ENCODE measurements at places on chromosomes 2 and 18.
A peak's percentile ranks its signal among the peaks of the same experiment; 100 is the strongest.

DNA sequence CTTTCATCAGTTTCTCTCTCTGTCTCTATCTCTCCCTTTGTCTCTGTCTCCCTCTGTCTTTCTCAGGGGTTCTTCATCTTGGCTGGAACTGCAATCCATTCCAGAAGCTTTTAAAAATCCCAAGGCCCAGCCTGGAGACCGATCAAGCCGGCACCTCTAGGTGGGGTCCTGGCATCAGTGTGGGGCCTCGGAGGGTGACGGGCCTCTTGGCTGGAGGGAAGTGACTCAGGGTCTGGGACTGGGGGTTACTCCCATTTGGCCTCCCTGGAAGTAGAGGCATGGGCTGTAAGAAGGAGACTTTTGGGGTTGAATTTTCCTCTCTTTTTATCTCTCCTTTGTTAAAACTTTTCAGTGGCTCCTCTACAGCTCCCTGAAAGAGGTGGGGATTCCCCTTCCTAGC lies 52.8 kb upstream of the OTOF start:
- DNase-seq: no peak

DNA sequence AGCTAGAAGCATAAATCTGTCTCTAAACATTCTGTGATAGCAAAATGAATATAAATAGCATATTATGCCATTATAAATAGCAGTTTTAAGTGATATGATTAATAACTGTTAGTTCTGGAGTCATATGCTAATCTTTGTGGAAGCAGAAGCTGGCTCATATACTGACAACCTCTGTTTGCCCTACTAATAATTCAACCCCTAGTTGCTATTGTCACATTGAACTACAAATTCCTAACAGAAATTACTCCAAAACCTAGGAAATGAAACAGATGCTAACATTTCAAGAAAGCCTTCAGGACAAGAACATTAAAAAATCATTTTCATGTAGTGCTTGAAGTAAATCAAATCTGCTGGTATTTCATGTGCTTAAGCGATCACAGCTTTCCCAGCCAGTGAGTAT lies 28.2 kb downstream of the CALCRL start:
- no peak for DNase-seq

- DNase-seq: no peak
These were observed 4.9 kb upstream of the LBH start for GRCh38 chr2:30226144-30227032.

- no peak for DNase-seq
These were observed 143.5 kb upstream of the TPO start for GRCh38 chr2:1269812-1270211.

- no peak for DNase-seq
These were observed 314.7 kb downstream of the TXNL1 start for GRCh38 chr18:56323673-56324072.

- DNase-seq: no peak
These were observed 184.1 kb downstream of the ACKR3 start for GRCh38 chr2:236753606-236754270.

DNA sequence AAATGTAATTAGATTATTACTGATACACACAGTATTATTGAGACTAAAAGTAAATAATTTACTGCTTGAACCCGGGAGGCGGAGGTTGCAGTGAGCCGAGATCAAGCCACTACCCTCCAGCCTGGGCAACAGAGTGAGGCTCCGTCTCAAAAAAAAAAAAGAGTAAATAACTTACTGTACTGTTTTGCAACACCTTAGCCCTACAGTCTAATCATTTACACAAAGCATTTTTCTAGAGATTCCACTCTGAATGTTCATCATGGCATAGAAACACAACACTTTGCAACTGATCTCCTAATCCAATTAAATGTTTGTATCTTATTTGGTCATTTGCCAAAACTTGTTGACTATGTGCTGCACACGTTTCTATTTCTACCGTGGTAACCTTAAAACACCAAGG lies 23.4 kb upstream of the RMP24 start:
- DNase-seq: no peak

GRCh38 chr2:234191819-234192407 lies 141.4 kb downstream of the SPP2 start:
- DNase-seq: no peak

DNA sequence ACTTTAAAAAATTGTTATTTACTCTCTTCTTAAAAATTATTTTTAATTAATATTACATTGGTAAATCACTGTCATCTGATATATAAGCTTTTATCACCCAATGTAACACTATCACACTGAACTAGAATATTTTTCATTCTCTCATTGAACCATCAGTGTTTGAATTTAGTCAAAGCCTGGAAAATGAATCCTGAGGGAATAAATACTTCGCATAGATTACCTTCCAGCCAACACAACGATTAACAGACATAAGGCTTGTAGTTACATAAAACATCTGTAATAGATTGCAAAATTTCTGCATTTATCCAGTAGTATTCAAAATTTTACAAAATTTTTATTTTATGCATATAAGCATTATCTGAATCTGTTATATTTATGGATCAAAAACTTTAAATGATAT lies 314.9 kb downstream of the ERBB4 start:
- DNase-seq: no peak

GRCh38 chr2:28618221-28619141 lies 122.6 kb downstream of the PLB1 start:
- DNase-seq: no peak

GRCh38 chr2:38750011-38750890 lies 910 bp downstream of the SRSF7 start:
- DNase-seq: peak; percentile 49

GRCh38 chr2:59180621-59181020 lies 939.5 kb upstream of the FANCL start:
- no peak for DNase-seq

DNA sequence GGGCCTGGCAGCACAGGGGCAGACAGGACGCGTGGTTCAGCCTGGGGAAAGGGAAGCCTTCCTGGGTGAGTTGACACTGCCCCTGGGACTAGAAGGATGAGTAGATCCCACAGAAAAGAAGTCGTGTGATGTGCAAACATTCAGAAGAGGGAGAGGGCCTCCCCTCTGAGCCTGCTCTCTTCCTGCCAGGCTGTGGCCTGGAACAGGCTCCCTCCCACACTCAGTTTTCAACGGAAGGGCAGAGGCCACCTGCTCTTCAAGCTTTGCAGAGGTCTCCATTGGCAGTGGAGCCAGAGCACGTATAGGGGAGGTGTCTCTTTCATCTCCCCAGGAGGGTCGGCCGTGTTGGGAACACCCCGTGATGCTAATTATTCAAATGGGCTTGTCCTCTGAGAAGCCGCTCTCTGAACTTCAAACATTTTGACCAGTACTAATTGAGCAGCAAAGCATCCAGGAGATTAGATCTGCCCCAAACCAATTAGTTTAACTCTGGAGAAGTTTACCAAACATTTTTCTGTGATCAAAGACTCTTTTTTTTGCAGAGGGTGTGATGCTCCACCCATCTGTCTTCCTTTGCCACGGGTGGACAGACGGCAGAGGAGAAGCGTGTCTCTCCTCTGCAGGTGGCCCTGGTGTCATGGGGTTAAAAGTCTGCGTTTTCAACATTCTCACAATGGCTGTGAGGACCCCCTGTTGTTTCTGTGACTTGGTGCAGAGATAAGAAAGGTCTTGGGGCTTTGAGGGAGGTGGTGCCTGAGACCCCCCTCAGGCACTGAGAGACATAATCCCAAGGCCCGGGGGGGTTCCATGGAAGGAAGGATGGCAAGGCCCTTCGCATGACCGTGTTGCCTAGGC lies 29.5 kb upstream of the ODC1 start:
- no peak for DNase-seq

GRCh38 chr18:76497021-76497420 lies 2.0 kb upstream of the ZNF516 start:
- no peak for DNase-seq

DNA sequence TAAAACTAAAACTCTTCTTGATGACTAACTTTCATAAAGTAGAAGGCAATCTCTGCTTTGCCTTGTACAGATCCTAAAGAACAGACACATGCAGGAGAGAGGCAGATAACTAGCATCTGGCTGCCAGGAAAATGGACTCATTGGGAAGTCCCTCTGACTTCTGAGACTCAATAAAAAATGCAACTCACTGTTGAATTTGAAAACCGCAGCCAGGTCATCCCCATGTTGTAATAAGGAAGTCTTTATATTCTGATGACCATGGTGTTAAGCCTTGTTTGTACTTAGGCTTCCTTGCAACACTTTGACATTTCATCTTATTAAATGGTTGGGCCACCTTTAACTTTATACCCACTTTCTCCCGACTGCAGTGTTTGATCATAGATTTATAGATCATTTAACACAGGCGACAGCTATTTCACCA lies 375.1 kb upstream of the KCNH7 start:
- no peak for DNase-seq

GRCh38 chr2:222433332-222434173 lies 9.2 kb downstream of the SGPP2 start:
- no peak for DNase-seq

GRCh38 chr2:211129798-211130197 lies 573.4 kb downstream of the CPS1 start:
- no peak for DNase-seq

GRCh38 chr2:158677542-158677941 lies 117.6 kb upstream of the DAPL1 start:
- DNase-seq: no peak

DNA sequence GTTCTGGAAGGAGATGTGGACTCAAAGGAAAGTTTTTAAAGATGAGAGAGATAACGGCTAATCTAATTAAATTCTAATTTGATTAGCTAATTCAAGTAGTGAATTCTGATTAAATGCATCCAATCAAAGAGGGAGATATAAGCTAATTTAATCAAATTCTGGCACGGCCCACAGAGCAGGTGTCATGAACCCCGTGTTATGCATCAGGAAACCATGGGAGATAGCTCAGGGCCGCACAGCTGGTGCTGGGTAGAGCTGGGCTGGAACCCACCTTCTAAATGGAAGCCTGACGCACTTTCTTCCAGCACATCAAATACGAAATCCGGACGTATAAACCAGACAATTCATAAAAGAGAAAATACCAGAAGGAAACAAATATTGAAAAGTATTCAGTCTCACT lies 57.2 kb downstream of the GREB1 start:
- no peak for DNase-seq

GRCh38 chr2:33029926-33030325 lies 83.2 kb downstream of the LTBP1 start:
- no peak for DNase-seq

DNA sequence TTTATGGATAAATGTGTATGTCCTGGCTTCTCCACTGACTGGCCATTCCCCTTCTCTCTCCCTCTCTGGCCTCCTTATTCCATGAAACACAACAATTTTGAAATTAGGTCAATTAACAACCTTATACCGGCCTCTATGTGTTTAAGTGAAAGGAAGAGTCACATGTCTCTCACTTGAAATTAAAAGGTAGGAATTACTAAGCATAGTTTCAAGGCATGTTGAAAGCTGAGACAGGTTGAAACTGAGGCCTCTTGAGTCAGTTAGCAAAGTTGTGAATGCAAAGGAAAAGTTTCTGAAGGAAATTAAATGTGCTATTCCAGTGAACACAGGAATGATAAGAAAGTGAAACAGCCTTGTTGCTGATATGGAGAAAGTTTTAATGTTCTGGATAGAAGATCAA lies 69.7 kb downstream of the ADAM23 start:
- no peak for DNase-seq

GRCh38 chr18:10131460-10132395 lies 217.9 kb downstream of the VAPA start:
- peak; percentile 57 for DNase-seq

- DNase-seq: no peak
These were observed 526.3 kb upstream of the DCC start for GRCh38 chr18:51813740-51814139.

DNA sequence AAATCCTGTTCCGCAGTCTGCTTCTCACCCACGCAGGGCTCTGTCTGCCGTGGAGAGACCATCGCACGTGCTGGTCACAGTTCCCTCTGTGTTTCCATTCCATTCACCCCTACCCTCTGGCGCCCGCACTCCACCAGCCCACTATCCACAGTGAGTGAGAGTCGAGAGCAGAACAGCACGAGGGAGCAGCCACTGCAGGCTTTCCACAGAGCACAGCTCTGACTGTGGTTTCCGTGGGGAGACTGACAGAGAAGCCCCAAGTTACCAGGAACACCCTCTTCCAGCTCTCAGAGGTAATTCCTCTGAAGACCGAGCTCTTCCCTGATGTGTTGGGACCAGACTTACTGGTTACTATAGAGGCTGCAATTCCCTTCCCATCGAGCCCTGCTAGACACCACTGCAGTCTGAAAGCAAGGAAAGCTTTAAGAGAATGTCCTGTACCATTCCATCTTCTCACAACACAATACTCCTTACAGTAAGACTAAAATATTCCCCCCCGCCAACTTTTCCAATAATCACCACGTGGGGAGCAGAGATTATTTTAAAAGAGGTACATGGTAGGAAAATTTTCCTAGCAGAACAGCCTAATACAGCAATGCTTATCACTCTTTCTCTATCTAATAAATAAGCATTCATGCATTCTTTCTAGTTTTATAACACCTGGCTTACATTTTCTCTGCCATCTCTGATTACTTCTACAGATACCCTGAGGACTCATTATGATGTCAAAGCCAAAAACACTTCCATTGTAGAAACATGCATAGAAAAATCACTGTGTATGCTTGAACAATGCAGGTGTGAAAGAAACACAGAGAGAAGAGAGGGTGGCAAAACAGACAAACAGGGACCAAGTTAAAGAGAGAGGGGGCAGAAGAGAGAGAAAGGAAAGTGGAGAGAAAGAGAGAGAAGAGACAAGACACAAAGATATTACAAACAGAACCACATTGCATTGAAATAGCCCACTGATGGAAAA lies 4.7 kb downstream of the MYT1L start:
- no peak for DNase-seq

DNA sequence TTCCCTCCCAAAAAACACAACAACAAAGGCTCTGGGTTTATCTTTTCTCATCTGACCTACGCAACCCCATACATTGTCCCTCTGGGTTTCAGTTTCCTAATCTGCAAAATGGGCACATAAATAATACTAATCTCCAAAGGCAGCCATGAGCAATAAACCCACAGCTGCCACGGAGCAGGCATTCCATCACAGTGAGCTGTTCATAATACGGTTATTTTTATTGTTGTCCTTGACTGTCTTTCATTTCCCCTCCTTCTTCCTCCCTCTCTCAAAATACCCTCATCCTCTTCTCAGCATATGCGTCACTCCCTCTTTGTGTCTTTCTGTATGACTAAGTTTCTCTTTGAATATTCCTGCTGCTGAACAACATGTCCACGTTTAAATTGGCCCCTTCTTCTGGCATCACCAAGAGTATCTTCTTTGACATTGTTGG lies 129.8 kb upstream of the CAB39 start:
- DNase-seq: no peak

- no peak for DNase-seq
These were observed 9.7 kb downstream of the CCDC68 start for GRCh38 chr18:54949588-54949987.

- DNase-seq: no peak
These were observed 68.5 kb upstream of the TXNDC2 start for GRCh38 chr18:9817286-9817685.

- no peak for DNase-seq
These were observed 23.0 kb downstream of the SMYD1 start for GRCh38 chr2:88090446-88091283.

- DNase-seq: no peak
These were observed 34.5 kb downstream of the LRRFIP1 start for GRCh38 chr2:237661799-237662328.

Measured in HuH-7.5 (cell line).